Stromal cell of bone marrow (primary cell): ENCODE measurements at places on chromosomes 7 and 10.

- DNase-seq: no peak
These were observed 27.4 kb upstream of the CYTH3 start for GRCh38 chr7:6299774-6300173.

DNA sequence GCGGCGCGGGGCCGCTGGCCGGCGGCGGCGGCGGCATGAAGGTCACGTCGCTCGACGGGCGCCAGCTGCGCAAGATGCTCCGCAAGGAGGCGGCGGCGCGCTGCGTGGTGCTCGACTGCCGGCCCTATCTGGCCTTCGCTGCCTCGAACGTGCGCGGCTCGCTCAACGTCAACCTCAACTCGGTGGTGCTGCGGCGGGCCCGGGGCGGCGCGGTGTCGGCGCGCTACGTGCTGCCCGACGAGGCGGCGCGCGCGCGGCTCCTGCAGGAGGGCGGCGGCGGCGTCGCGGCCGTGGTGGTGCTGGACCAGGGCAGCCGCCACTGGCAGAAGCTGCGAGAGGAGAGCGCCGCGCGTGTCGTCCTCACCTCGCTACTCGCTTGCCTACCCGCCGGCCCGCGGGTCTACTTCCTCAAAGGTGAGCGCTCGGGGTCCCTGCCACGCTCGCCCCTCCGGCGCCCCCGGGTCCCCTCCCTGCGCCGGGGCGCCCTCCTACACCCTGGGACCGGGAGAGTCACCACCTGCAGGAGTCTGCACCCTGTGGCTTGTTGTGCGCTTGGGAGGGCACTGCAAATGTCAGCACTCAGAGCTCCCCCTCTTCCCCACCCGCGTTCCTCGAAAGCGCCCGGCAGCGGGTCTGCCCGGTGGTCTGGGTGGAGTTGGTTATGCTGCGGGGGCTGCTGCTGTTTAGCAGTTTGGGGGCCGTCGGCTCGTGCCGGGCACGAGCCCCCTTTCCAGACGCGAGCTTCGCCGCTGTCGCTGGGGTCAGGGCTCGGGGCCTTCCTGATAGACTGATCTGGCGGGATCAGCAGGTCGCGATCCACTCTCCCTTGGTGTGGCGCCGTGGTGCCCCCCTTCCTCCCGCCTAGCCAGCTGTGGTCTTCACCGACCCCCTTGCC is 627 bp downstream of the DUSP5 start:
- DNase-seq: no peak

DNA sequence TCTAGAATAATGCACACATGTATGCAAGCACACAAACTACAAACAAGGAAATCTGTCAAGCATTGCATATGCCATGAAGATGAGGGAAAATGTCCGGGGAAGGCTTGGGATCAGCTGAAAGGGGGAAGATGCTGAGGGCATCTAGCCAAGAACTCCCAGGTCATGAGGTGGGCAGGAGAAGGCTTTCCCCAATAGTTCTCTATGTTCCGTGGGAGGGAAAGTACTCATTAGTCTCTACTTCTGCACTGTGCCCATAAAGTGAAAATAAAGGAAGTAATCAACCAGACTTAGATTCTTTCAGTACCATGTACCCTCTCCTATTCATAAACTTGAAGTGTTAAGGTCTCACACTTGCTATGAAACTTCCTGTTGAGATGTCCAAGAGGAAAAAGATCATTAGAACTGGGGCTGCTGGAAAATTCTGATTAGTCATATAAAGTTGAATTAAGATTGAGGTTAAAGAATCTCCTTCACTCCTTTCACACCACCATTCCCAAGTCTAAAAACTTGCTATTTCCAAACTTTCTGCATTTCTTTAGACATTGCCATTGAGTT is 17.1 kb upstream of the LIPF start:
- no peak for DNase-seq

GRCh38 chr7:158614700-158615099 is 27.1 kb upstream of the PTPRN2 start:
- DNase-seq: peak; percentile 72

DNA sequence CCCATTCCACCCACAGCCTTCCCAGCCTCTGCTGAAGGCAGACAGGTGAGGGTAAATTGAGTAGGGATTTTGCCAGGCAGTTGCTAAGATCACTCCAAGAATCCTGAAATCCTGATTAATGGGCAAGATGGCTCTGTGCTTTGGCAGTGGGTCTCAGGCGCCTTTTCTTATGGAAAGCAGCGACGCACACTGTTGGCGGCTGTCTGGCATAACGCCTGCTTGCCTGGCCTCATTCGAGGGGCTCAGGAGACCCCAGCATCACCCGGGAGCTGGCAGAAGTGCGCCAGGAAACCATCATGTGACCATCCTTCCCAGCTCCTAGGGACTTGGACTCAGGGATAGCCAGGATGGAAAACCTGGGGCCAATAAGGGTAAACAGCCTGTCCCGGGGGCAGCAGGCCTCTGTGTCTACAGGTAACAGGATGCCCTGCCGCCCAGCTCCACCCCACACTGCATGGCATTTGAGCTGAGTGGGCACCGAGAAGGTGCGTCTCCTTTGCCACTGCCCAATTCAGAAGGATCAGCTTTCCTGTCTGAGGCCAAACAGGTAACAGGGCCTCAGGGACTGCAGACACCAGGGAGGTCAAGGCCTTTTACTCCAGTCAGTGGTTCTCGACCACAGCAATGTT is 98.6 kb downstream of the FAM53B start:
- no peak for DNase-seq
